Activated naive CD8-positive, alpha-beta T cell treated with anti-CD3 and anti-CD28 coated beads for 36 hours (primary cell): ENCODE measurements at places on chromosomes 11 and 22. TPM values are rescaled to one million over a fixed set of nuclear protein-coding genes. Genes with fewer than 3 reads are reported as not detected.

Gene SLC17A6
- total RNA-seq, result not detected

Gene OR4A16
- total RNA-seq, result not detected

Gene NXPE1
- total RNA-seq, result not detected

Gene THYN1
- 79.5 TPM for total RNA-seq

Gene OR5T2
- not detected for total RNA-seq

Gene OR52E8
- not detected for total RNA-seq

Gene GUCY1A2
- total RNA-seq, result not detected

Gene GTSE1
- total RNA-seq, result 37.3 TPM

Gene SRRD
- 34.5 TPM for total RNA-seq

Gene RBFOX2
- 4.7 TPM for total RNA-seq

Gene NELL1
- total RNA-seq, result not detected

DNA sequence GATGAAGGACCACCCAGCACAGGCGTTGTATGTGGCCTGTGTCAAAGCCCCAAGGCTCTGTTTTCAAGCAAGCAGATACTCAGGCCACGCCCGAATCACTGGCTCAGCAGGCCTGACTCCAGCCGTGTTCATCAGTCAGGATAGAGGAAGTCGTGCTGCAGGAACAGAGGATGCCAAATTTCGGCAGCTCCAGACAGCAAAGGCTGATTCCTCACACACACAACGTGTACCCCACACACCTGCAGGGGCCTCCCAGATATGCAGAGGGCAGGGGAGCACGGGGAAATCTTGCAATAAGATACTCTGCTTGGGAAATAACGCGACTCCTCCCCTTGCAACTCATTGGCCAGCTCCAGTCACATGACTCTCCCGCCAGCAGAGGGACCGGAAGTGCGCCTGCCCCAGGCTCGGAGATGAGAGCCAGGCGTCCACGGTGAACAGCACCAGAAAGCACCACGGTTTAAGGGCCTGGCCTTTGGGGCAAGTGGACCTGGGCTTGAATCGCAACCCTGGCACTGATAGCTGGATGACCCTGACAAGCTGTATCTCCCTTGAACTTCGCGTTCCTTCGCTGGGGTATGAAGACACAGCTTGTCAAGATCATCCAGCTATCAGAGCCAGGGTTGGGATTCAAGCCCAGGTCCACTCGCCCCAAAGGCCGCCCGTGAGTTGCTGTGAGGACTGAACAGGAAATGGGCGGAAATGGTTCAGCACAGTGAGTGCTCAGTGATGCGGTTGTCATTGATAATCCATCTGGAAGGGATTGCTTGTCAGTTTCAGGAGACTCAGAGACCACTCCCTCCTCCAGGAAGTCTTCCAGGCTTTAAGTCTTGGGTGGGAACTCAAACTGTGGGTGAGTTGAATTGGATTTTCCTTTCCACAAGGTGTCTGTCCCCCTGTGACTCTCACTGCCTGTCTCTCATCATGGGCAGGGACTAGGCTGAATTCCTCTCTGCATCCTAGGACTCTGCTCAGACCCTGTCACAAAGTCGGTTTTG lies 88.5 kb downstream of the MYEOV start:
- DNase-seq, result no peak

- no peak for DNase-seq
These were observed 40.1 kb downstream of the ELMOD1 start for GRCh38 chr11:107631043-107631442.

DNA sequence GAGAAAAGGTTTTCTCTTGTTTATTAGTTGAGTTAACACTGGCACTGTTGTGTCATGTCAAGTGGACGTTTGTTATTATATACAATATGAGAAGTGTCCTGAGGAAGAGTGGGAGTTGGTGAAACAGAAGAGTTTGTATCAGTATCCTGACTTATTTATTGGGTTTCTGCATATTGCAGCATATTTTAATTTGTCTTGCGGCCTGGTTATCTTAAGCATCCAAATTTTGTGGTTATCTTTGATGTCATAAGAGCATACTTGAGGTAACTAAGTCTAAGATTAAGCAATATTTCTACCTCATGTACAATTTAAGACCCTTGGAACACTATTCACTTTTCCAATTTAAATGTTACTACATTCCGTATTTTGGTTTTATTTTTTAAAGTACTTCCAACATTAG lies 103.5 kb downstream of the DDX10 start:
- no peak for DNase-seq

DNA sequence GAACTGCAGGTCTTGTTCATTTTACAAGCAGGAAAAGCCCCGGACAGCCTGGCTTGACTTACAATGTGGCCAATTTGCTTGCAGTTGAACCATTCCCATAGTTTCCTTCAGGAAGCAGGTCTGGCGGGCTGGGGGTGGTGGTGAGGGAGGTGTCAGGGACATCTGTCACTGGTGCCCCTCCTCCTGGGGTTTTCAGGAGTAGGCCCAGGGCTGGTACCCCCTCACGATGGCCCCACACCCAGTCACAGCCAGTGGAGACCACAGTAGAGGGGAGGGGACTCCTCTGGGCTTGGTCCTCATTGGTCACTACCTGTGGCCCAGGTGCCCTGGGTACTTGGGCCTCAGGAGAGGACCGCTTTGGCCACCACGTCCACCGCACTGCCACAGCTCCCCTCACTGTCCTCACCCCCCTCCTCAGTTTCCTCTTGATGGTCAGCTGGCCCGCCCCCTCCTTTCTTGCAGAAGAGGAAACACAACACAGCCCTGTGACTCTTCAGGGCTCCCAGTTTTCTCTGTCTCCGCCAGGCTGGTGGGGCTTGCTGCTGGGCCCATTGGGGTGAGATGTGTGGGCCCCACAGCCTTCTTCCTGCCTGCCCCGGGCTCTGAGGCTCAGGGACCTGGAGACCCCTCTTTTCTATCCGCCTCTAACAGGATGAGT lies 39.8 kb upstream of the SHISAL1 start:
- no peak for DNase-seq

GRCh38 chr22:40469181-40469580 lies 98.8 kb downstream of the SGSM3 start:
- DNase-seq, result no peak

GRCh38 chr11:40273192-40273732 lies 1186.2 kb downstream of the LRRC4C start:
- DNase-seq, result no peak

GRCh38 chr11:124716591-124716990 lies 23.2 kb upstream of the NRGN start:
- DNase-seq, result no peak

DNA sequence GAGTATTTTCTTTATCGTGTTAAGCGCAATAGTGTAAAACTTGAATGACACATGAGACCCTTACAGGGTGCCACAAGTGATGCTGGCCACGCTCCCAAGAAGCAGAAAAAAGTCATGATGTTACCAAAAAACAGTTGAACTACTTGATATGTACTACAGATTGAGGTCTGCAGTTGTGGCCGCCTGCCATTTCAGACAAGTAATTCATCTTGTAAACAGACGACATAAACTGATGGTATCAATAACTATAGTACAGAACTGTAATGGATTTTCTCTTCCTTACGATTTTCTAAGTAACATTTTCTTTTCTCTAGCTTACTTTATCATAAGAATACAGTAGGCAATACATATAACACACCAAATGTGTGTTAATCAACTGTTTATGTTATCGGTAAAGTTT lies 5.5 kb downstream of the CD59 start:
- no peak for DNase-seq

DNA sequence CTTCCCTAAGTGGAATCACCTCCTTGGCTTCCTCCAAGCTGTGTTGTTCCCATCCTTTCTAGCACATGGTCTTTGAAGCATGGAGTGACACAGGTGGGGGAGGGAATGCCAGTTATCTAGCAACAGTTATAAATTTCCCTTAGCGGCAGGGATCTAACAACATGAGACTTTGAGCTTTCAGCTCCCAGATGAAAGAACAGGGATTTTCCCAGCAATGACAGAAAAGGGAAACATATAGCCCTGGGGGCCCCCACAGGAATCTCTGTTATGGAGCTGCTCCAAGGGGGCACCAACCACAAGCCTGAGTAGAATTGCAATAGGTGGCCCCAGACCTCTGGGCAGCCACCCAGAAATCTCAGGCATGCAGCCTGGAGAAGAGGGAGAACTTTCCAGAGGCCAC lies 163.0 kb downstream of the GRIK4 start:
- no peak for DNase-seq

DNA sequence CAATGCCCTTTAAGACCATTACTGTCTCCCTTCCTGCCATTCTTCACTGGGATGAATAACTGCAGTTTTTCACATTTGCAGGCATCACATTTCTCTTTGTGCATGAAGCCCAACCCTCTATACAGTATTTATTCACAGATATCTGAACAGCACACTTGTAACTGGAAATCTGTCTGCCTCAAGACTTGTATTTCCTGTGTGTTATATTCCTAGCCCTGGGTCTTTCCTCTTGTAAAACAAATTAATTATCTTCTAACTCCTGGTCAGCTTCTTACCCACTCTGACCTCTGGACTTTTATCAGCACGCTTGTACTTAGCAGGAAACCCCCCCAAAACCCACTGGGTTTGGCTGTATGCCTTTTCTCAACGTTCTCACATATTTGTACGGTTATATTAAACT lies 2.0 kb downstream of the CSRP3 start:
- no peak for DNase-seq

GRCh38 chr22:24706732-24707469 lies 67.6 kb downstream of the PIWIL3 start:
- DNase-seq, result peak; percentile 20

DNA sequence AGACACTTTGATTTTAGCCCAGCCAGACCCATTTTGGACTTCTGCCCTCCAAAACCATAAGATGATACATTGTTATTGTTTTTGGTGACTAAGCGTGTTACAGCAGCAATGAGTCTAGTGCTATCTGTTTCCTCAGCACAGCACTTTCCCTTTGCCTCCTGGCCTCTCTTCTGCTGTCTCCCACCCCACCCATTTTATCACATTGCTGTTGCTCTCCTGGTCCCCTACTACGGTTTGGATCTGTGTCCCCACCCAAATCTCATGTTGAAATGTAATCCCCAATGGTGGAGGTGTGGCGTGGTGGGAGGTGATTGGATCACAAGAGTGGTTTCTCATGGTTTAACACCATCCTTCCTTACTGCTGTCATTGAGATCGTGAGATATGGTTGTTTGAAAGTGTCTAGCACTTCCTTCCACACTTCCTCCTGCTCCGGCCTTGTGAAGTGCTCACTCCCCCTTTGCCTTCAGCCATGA lies 59.8 kb upstream of the CD82 start:
- DNase-seq, result no peak

DNA sequence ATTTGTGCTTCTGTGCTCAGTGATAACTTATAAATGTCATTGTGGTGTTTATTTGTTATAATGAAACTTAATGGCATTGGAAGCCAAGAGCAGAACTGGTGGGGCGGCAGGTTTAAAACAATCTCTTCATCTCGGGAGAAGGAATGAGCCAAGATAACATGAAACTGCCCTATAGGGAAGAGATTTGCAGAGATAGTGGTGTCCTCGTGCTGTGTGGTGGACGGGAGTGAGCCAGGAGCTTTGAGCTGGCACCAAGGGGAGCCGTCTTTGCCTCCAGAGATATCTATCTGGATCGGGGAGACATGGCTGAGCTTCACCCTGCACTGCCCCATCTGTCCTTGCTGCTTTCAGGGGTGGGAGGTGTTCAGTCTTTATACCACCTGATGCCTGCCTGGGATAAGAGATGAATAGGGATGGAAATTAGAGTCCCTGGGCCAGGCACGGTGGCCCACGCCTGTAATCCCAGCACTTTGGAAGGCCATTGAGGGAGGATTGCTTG lies 189.6 kb downstream of the ST3GAL4 start:
- DNase-seq, result no peak

DNA sequence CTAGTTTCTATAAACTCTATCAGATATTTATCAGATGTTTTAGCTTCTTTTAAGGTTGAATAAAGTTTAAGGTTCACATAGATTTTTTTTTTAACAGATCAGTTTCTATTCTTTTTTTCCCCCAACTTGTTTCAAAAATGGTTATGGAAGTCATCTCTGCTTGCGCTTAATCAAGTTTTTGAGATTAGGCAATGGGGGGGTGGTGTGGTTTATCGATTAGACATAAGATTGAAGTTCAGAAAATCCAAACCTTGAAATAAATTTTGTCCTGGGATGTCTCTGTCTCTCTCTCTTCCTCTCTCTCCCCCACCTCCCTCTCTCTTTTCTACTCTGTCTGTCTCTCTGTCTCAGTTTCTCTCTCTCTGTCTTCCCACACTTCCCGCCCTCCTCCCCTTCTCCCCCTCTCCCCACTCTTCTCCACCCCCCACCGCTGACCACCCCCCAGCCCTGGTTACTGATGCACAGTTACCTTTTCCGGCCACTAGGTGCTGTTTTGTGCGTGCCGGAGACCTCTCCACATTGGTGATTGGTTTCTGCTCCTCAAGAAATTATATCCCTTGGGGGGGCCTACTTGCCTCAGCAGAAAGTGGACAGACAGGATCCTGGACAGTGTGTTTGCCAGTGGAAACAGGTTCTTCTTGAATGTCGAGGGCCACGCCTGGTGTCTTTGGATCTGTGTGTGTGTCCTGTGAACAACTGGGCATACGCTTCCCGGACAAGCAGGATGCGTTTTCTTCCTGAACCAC lies 29.7 kb upstream of the ANO1 start:
- DNase-seq, result no peak

DNA sequence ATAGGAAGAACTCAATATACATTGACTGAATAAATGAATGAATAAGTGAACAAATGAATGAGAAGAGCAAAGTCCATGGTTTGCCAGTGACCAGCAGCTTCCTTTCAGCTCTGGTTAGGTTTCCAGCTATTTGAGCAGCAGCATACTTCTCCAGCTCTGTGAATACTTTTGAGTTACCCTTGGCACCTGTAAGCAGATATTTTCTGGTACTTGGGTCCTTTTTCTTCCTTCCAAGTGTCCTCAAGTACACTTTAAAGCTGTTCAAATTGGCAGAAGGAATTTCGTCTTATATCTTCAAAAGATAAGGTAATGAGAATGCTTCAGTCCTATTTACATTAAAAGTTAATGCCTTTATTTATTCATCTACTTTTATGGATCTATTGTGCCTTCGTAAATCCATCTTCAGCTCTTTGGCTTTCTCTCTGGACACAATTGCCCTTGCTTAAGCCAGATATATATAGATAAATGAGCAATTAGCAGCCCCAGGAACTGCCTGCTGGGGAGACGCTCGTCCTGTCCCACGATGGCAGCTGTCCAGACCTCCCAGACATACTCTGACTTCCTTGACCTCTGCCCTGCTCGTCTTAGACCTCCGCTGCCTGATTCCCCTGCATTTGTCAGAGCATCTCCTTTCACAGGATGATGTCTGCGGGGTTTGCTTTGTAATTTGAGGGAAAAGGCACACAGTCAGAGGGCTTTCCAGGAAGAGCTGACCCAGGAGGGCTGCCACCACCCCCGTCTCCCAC lies 926.3 kb downstream of the OPCML start:
- DNase-seq, result no peak

GRCh38 chr11:44382656-44383240 lies 72.8 kb upstream of the ALX4 start:
- no peak for DNase-seq

GRCh38 chr22:46696229-46696518 lies 41.9 kb downstream of the CERK start:
- DNase-seq, result no peak

GRCh38 chr11:44916801-44917385 lies 33.8 kb downstream of the TP53I11 start:
- DNase-seq, result no peak
